Naive B cell (primary cell): ENCODE measurements at places on chromosomes 3 and 15. TPM values are rescaled to one million over a fixed set of nuclear protein-coding genes. Genes with fewer than 3 reads are reported as not detected.

Gene TTC23
- polyA plus RNA-seq, result not detected

Gene SEMA6D
- polyA plus RNA-seq, result not detected

Gene MAGEF1
- polyA plus RNA-seq, result 46.7 TPM

Gene ARNT2
- not detected for polyA plus RNA-seq

Gene CLEC3B
- polyA plus RNA-seq, result not detected

Gene MUSTN1
- 0.76 TPM for polyA plus RNA-seq

Gene PCCB
- 32.2 TPM for polyA plus RNA-seq

Gene FANCD2OS
- not detected for polyA plus RNA-seq

- no peak overlapping the region for H3K4me3 ChIP-seq
- H3K27me3 ChIP-seq, result peaks cover 3% of the 10 kb centered on the region
- no peak overlapping the region for H3K27ac ChIP-seq
- DNase-seq, result no peak
Measured at GRCh38 chr3:57434041-57434440, 110.1 kb downstream of the DNAH12 start.

GRCh38 chr3:125267460-125267859, 54.9 kb upstream of the SLC12A8 start:
- no peak overlapping the region for H3K4me3 ChIP-seq
- no peaks in the 10 kb centered on the region for H3K36me3 ChIP-seq
- no peak overlapping the region for H3K27ac ChIP-seq
- H3K4me1 ChIP-seq, result peaks cover 7% of the 10 kb centered on the region
- no peak for DNase-seq

DNA sequence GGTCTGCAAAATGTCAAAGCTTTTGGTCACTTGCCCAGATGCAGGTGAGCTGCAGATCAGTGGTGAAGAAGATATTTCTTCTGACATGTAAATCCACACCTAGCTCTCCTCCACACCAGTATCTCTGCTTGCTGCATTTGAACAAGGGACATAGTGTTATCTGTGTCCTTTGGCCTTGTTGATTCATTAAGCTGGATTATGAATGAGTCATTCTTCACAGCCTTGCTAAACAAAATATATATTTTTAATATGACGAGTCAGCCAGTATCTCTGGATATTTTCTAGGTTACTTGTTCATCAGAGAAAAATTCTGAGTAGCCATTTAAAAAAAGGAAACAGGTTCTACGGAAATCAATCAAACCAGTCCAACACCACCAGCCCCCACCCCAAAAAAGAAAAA, 190.6 kb upstream of the ADAMTS9 start:
- no peaks in the 10 kb centered on the region for H3K4me1 ChIP-seq
- no peak overlapping the region for H3K27ac ChIP-seq
- no peaks in the 10 kb centered on the region for H3K27me3 ChIP-seq
- H3K4me3 ChIP-seq, result no peak overlapping the region

- peaks cover 5% of the 10 kb centered on the region for H3K27me3 ChIP-seq
- DNase-seq, result no peak
- no peak overlapping the region for H3K27ac ChIP-seq
- H3K4me3 ChIP-seq, result no peak overlapping the region
- H3K36me3 ChIP-seq, result peaks cover 10% of the 10 kb centered on the region
- H3K4me1 ChIP-seq, result no peaks in the 10 kb centered on the region
Measured at GRCh38 chr15:80507131-80507530, 102.9 kb downstream of the ARNT2 start.

- no peak for DNase-seq
- H3K4me3 ChIP-seq, result no peak within 1 kb of the TSS
- no peak within 1 kb of the TSS for H3K27ac ChIP-seq
- H3K27me3 ChIP-seq, result peaks cover 38% of the 10 kb centered on the region
- H3K4me1 ChIP-seq, result no peaks in the 10 kb centered on the region
Measured at GRCh38 chr3:186665625-186666188, at the start of gene HRG. Gene HRG (plus strand): TSS chr3:186666014. CDS start chr3:186666032, 18 bp downstream.

DNA sequence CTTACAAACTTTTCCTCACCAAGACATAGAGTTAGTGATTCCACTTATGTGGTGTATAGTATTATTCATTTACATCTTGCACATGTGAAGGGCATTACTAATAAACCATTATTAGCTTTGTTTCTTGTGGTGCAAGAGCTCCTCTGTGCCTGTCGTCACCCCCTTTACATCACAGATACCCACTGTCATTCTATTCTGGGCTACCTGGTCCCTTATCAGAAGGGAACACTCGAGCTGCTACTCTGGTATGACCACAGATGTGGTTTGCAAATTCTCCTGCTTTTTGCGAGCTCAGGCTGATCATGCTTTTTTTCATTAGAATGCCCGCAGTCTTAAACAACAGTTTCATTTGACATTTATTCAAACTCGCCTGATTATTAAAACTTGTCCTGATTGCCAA, 13.9 kb upstream of the SENP2 start:
- H3K4me1 ChIP-seq, result peaks cover 7% of the 10 kb centered on the region
- H3K4me3 ChIP-seq, result no peak overlapping the region
- H3K27me3 ChIP-seq, result no peaks in the 10 kb centered on the region

DNA sequence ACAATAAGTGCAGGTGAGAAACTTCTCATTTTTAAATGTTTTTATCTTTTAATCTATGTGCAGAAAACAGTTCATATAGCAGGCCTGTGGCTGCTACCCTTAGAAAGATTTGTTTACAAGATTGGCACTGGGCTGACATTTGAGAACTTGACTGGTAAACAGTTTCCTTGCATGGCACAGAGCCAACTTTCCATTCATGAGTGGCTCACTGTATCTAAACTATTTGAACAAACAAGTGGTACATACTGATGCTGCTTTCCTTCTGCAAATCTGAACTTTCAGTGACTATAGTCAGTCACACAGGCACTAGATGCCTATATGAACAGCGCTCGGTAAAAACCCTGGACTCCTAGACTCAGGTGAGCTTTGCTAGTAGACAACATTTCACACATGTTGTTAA, 6.3 kb upstream of the GTPBP8 start:
- H3K4me1 ChIP-seq, result peaks cover 22% of the 10 kb centered on the region
- DNase-seq, result no peak
- H3K27ac ChIP-seq, result no peak overlapping the region
- no peaks in the 10 kb centered on the region for H3K27me3 ChIP-seq

DNA sequence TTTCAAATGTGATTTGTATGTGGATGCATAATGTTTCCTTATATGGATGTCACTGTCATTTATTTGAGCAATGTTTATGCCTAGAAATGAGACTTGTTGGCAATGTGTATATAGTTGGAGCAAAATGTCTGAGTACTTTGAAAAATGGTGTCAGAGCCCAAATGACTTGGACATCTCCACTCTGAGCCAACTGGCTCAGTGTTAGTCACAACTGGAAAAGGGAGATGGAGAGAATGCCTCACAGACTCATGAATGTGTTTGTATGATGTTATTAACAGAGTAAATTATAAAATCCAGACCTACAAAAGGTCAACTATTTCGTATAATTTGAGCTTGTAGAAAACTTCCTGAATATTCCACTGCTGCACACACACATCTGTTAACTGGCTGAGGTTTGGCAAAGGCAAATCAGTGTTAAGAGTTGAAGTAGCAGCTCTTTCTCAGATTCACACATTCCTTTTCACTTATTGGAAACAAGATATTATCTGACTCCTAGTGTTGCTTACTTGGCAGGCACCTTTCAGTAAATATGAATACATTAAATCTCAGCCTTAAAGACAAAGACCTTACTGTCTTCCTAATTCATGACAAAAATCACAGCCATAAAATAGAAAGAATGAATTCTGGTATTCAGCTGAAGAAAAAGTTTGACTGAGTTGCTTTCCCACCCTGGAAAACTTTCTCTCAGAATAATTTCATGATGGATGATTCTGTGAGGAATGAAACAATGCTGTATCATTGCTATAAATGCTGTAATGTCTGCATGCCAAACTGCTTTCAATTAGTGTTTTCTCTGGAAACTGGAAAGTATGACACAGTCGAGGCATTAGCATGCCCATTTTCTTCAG, 27.0 kb downstream of the ADIPOQ start:
- no peak for DNase-seq
- no peaks in the 10 kb centered on the region for H3K36me3 ChIP-seq
- no peak overlapping the region for H3K4me3 ChIP-seq
- no peak overlapping the region for H3K27ac ChIP-seq
- no peaks in the 10 kb centered on the region for H3K27me3 ChIP-seq
- H3K4me1 ChIP-seq, result peaks cover 15% of the 10 kb centered on the region

DNA sequence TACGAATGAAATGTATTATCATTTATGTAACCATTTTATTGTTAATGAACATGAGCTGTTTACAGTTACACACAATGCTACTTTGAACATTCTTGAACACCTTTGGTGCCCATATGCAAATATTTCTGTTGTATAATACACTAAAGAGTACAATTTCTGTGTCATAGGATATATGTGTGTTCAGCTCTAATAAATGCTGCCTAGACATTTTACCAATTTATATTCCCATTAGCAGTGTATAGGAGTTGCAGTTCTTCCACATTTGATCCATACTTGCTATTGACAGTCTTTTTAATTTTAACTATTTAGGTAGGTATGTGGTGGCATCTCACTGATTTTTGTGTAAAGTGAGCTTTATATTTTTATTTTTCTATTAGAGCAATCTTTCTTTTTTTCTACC, 331.8 kb downstream of the ZIC1 start:
- no peak for DNase-seq
- no peaks in the 10 kb centered on the region for H3K36me3 ChIP-seq
- H3K27me3 ChIP-seq, result no peaks in the 10 kb centered on the region

GRCh38 chr3:73784686-73785392, 160.1 kb upstream of the PDZRN3 start:
- no peak overlapping the region for H3K4me3 ChIP-seq
- no peaks in the 10 kb centered on the region for H3K27me3 ChIP-seq
- H3K4me1 ChIP-seq, result no peaks in the 10 kb centered on the region
- no peaks in the 10 kb centered on the region for H3K36me3 ChIP-seq

GRCh38 chr15:96565266-96565665, 234.8 kb downstream of the NR2F2 start:
- H3K4me3 ChIP-seq, result peak overlapping the region; percentile 17
- no peak for DNase-seq
- no peak overlapping the region for H3K27ac ChIP-seq
- no peaks in the 10 kb centered on the region for H3K27me3 ChIP-seq

DNA sequence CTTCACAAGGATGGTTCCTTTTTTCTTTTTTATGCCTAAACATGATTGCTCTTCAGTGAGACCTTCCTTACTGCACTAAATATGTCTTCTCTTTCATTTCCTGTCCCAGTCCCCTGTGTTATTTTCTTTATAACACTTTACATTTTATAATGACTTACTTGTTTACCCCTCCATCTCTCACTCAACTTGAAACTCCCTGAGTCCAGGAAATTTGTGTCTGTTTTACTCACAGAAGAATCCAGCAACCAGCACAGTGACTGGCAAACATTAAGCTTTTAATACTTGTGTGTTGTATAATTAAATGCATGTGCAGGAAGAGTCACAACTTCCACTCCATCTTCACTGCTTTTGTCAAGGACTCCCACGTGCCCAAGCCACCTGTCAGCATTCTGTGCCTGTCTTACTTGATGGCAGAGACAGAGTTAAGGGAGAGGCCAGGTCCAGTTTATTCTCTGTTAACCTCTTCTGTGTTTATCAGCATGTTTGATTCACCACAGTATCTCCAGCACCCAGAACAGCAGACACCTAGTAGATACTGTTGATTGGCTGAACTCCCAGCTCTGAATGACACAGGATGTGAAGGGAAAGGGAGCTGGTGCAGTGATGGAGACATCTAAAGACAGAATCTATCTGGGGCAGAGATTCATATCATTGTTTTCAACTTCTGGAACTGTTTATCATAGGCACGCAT, 42.8 kb downstream of the SSR3 start:
- DNase-seq, result no peak
- H3K4me1 ChIP-seq, result no peaks in the 10 kb centered on the region
- H3K4me3 ChIP-seq, result no peak overlapping the region

DNA sequence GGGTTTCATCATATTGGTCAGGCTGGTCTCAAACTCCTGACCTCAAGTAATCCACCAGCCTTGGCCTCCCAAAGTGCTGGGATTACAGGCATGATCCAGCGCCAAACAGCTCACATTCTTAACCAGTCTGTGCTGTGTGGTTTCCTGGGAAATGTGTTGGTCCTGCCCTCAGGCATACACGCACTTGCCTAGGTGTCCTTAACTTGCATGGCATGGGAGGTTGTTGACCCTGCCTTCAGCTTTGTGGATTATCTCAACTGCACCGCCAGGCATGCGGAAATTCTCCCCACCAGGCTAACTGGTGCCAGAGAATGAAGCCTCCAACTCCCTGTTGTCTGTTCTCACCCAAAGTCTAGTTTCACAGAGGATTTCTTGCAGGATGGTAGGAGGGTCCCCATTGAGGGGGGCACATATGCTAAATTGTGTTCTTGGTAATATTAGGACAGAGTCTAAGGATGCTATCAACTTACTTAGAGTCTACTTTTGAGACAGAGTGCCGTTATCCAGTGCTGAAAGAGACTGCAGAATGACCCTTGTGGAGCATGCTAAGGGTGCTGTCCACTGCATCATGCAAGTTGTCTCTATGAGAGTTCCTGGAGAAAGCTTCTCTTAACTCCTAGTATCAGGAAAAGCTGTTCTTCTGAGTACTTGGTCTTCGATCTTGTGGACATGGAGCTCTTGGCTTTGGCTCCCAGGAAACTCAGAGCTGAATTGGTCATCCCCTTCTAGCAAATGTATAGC, 61.6 kb upstream of the EIF1B start:
- H3K36me3 ChIP-seq, result no peaks in the 10 kb centered on the region
- H3K27ac ChIP-seq, result no peak overlapping the region
- no peak overlapping the region for H3K4me3 ChIP-seq
- no peaks in the 10 kb centered on the region for H3K27me3 ChIP-seq
- peaks cover 3% of the 10 kb centered on the region for H3K4me1 ChIP-seq
